GM23338 (cell line): ENCODE measurements at places on chromosomes 1 and 21. TPM values are rescaled to one million over a fixed set of nuclear protein-coding genes. Genes with fewer than 3 reads are reported as not detected.
A peak's percentile ranks its signal among the peaks of the same experiment; 100 is the strongest.

Gene FCRL4
- total RNA-seq: not detected in 2 replicates

Gene CTXND2
- not detected in 2 replicates for total RNA-seq

Gene DIPK1A
- 5.0 and 6.1 TPM in 2 replicates for total RNA-seq

Gene OPTC
- total RNA-seq: 1.0 TPM in 1 of 2 replicates, not detected in the other

Gene CDC42
- 168 and 184 TPM in 2 replicates for total RNA-seq

Gene ITGB2
- total RNA-seq: 0.63 TPM in 1 of 2 replicates, not detected in the other

Gene KMO
- not detected in 2 replicates for total RNA-seq

Gene MRPL9
- 88.5 and 89.0 TPM in 2 replicates for total RNA-seq

Gene KIF17
- 13.3 and 18.6 TPM in 2 replicates for total RNA-seq

Gene AZIN2
- 1.2 and 1.4 TPM in 2 replicates for total RNA-seq

DNA sequence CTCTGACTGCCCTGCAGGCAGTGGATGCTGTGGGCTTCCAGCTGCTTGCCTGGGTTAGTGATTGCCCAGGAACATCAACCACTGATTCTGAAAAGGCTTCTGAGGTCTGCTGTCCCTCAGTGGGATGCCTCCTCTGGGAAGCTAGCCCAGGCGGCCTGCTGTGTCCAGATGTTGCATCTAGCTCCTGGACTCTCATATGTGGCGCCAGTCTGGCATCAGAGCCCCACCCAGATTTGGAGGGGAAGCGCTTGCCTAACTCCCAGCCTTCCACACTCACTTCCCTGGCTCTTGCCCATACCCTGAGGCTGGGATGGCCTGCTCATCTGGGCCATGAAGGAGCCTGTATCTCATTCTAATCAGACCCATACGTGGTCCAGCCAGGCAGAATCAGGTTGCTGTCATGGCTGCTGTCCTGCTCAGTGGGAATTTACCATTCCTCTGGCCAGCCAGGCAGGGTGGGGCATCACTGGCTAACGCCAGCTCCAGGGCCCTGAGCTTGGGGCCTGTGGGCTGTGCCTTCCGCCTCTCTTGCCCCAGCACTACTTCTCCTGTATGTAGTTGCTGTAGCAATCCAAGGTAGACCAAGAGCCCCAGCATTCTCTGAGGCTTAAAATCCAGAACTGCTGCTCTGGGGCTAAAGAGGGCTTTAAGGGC is 4.1 kb downstream of the CSF1 start:
- H3K36me3 ChIP-seq: no peaks in the 10 kb centered on the region
- H3K4me3 ChIP-seq: no peak overlapping the region
- H3K27me3 ChIP-seq: peaks cover 34% of the 10 kb centered on the region
- no peak for DNase-seq

DNA sequence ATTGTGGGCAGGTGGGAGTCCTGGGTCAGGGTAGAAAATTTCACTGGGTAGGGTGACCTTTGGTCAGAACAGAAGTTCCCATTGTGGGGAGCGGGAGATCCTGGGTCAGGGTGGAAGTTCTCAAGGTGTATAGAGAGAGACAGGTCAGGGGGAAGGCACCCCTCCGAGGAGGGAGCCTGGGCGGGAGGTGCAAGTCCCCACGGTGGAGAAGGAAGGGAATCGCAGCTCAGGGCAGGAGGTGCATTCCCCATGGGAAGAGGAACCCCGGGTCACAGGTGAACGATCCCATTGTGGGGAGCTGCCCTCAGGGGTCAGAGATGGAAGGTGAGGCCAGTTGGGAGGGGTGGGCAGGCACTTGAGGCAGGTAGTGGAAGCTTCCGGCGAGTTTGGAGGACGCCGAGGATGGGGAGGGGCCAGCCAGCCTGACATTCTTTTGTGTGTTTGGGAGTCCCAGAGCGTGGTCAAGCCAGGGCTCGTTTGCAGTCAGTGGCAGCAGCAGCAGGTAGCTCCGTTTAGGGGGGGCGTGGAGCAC is 637 bp downstream of the LYPLA2 start:
- peak overlapping the region; percentile 80 for H3K27ac ChIP-seq
- H3K4me3 ChIP-seq: peak overlapping the region; percentile 98
- no peaks in the 10 kb centered on the region for H3K27me3 ChIP-seq
- peak; percentile 79 for DNase-seq
- peaks cover 8% of the 10 kb centered on the region; the same call in 1 of the 2 replicates for H3K36me3 ChIP-seq
- peaks cover 7% of the 10 kb centered on the region; the same call in 1 of the 2 replicates for H3K4me1 ChIP-seq

- H3K4me1 ChIP-seq: peaks cover 21% of the 10 kb centered on the region
- H3K36me3 ChIP-seq: no peaks in the 10 kb centered on the region
- no peak overlapping the region for H3K27ac ChIP-seq
- H3K4me3 ChIP-seq: no peak overlapping the region
- H3K27me3 ChIP-seq: peaks cover 9% of the 10 kb centered on the region; the same call in 1 of the 2 replicates
Measured at GRCh38 chr1:8312235-8313218, 5.4 kb upstream of the SLC45A1 start.

GRCh38 chr1:46489638-46490405 is at the start of gene DMBX1:
DMBX1 (plus strand) TSS chr1:46489836; CDS start chr1:46507011, 17,175 bp downstream.
- H3K27ac ChIP-seq: no peak within 1 kb of the TSS
- peak; percentile 93 for DNase-seq
- H3K27me3 ChIP-seq: peaks cover 100% of the 10 kb centered on the region
- peak within 1 kb of the TSS; percentile 67 for H3K4me3 ChIP-seq

DNA sequence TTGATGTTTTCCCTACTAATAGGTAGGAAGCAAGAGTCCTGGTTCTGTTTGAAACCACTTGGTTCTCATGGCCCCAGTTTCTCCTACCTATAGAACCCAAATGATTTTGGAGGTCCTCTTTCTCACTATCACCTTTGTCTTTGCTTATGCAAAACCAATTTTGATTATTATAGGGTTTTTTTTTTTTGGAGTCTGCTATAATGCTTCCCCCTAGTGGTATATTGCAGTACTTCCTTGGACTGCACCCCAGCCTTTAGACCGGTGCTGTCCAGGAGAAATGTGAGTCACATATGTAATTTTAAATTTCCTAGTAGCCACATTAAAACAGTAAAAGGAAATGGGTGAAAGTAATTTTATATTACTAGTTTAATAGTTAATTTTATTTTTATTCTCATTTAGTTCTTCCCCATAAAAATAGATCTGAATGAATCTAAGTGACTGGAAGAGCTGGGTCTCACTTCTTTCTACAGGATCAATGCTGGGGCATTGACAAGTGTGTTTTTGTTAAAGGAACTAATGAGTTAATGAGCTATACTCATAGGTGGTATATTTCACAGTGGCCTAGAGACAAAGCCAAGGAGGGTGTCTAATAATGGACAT is 10.6 kb downstream of the FCMR start:
- peaks cover 4% of the 10 kb centered on the region for H3K4me1 ChIP-seq
- no peak overlapping the region for H3K27ac ChIP-seq

- no peak overlapping the region for H3K27ac ChIP-seq
- H3K4me1 ChIP-seq: peaks cover 10% of the 10 kb centered on the region; the same call in 1 of the 2 replicates
- H3K4me3 ChIP-seq: peak overlapping the region; percentile 97
- peaks cover 24% of the 10 kb centered on the region for H3K27me3 ChIP-seq
- peak; percentile 75 for DNase-seq
Measured at GRCh38 chr21:25639551-25640201, 618 bp downstream of the JAM2 start.

DNA sequence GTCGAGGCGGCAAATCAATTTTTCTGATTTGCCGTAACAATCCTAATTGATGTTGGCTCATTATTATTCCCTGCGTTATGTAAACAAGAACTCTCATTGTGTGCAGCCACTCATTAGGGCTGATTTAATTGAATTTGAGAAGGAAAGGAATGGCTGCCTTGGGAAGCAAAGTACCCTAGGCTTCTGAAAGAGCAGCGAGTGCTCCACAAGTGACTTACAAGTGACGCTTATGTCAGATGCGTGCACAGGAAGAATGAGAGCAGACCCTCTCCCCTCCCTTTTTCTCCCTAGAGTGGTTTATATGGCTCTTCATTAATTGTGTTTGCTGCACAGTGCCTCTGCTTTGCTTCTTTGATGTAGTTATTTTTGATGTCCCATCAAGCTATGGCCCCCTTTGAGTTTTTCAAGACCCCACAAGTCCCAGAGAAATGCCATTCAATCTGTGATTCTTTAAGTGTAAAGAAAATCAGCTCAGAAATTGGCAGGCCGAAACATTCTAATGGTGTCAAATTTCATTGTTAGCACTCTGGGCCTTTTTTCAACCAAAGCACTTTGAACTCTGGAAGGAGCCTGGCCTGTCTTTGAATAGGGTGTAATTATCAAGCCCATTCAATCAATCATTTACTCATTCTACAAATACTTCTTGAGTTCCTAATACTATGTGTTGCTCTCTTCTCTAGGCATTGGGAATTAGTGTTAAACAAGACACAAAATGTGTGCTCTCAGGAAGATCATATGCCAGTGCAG is 86.8 kb upstream of the VAV3 start:
- no peaks in the 10 kb centered on the region for H3K27me3 ChIP-seq
- no peaks in the 10 kb centered on the region for H3K36me3 ChIP-seq
- no peak overlapping the region for H3K27ac ChIP-seq
- no peak overlapping the region for H3K4me3 ChIP-seq
- DNase-seq: peak; percentile 74

DNA sequence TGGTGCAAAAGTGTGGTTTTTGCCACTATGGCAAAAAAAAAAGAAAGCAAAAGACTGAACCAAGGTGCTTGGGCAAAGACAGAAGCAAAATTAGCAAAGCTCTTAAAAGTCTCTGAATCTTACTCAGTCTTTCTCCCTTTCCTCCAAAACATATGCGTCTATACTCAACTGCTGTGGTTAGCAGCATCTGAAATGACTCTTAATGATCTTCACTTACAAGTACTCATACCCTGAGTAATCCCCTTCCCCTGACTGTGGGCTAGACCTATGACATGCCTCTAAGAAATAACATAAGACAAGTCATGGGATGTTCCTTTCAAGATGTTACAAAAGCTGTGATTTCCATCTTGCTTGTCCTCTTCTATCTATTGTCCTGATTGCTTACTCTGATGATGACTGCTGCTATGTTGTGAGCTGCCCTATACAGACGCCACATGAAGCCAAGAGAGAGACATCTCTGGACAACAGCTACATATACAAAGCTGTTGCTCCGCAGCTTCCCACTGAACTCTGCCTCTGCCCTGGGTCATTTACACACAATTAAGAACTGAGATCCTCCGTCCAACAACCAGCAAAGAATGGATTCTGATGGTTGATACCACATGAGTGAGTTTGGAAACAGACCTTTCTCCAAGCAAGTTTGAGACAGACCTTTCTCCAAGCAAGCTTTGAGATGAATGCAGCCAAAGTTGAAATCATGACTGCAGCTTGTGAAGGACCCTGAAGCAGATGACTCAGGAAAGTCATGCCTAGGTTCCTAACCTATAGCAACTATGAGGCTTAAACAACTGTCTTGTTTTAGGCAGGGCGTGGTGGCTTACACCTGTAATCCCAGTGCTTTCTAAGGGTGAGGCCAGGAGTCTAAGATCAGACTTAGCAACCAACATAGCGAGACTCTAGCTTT is 55.2 kb downstream of the PUM1 start:
- 0 out of 2 replicates have a peak overlapping the region, but pooled peaks have one; percentile 39 for H3K27ac ChIP-seq
- no peaks in the 10 kb centered on the region for H3K27me3 ChIP-seq
- H3K4me1 ChIP-seq: peaks cover 32% of the 10 kb centered on the region
- 0 out of 2 replicates have a peak, but pooled peaks cover 7% of the 10 kb centered on the region for H3K36me3 ChIP-seq
- H3K4me3 ChIP-seq: no peak overlapping the region
- no peak for DNase-seq

GRCh38 chr1:22089134-22089571 is 36.6 kb downstream of the CDC42 start:
- no peaks in the 10 kb centered on the region; the same call in 1 of the 2 replicates for H3K36me3 ChIP-seq
- H3K4me3 ChIP-seq: no peak overlapping the region; the same call in 1 of the 2 replicates
- no peaks in the 10 kb centered on the region for H3K27me3 ChIP-seq
- H3K27ac ChIP-seq: peak overlapping the region; percentile 83

DNA sequence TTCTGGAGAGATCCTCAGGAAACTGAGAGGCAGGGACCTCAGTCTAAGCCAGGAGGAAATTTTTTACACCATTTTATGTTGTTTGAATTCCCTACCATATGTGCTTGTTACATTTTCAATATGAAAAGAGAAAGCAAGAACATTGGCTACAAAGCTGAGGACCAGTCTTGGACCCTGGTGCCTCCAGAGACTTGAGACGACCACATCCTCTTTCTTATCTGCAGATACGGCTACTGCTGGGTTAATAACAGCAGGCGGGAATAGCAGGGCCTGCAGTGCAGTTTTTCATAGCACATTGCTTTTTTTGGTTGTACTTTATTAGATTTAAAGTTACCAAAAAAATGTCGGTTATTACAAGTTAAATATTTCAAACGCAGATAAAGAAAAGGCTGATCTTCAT is 3.9 kb downstream of the KDM4A start:
- H3K27me3 ChIP-seq: no peaks in the 10 kb centered on the region
- no peak for DNase-seq
- peak overlapping the region; percentile 26; the same call in 1 of the 2 replicates for H3K27ac ChIP-seq
- peak overlapping the region; percentile 42 for H3K4me3 ChIP-seq
- H3K36me3 ChIP-seq: peaks cover 50% of the 10 kb centered on the region

DNA sequence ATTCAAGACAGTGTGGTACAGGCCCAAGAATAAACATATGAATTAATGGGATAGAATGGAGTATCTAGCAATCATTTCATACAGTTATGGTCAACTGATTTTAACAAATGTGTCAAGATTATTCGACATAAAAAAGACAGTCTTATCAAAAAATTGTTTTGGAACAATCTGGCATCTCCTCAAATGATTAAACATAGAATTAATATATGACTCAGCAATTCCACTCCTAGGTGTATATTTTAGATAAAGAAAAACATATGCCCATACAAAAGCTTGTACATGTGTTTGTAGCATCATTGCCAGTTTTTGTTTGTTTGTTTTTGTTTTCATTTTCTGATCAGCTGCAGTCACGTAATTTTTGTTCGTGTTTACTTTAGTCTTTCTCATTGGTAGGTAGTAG is 1188.3 kb downstream of the BRINP3 start:
- no peak overlapping the region for H3K27ac ChIP-seq
- no peaks in the 10 kb centered on the region for H3K4me1 ChIP-seq
- H3K36me3 ChIP-seq: no peaks in the 10 kb centered on the region
- no peak overlapping the region for H3K4me3 ChIP-seq
- no peak for DNase-seq

DNA sequence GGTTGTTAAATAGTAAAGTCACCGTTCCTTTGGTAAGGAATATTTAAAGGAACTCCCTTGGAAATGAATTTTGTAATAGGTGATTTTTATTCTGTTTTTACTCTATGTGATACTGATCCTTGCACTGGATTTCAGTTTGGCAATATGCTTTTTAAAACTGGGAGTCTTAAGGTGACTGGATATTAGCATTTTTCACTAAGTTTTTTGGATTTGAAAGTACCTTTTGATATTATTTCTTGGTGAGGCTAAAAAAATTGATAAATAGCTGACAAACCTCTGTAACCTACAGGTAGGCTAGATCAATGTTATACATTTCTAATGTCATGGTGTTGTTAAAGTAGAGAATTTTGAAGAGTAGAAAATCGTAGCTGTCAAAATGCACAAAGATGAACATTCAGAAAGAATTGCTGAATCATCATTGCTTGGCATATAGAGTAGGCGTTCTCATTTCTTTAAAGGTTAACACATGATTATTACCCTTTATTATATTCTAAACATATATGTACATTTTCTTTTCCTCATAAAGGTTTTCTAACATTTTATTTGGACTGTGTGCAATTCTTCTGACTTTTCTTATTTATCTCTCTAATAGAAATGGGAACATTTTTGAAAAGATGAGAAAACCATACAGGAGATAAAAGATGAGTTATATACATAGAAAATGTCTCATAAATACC is 1.5 kb upstream of the DNAJB4 start:
- no peak overlapping the region for H3K4me3 ChIP-seq
- no peak for DNase-seq
- no peaks in the 10 kb centered on the region for H3K27me3 ChIP-seq
- peak overlapping the region; percentile 4 for H3K27ac ChIP-seq
- peaks cover 22% of the 10 kb centered on the region for H3K4me1 ChIP-seq
- no peaks in the 10 kb centered on the region for H3K36me3 ChIP-seq

GRCh38 chr1:43439781-43440180 is 13.9 kb downstream of the HYI start:
- no peaks in the 10 kb centered on the region for H3K27me3 ChIP-seq
- no peaks in the 10 kb centered on the region for H3K36me3 ChIP-seq
- no peak for DNase-seq
- H3K4me3 ChIP-seq: no peak overlapping the region
